LNCaP clone FGC (cell line): ENCODE measurements at places on chromosomes 13 and 19.

GRCh38 chr19:4518345-4519171 lies at the start of gene PLIN4:
TSS of gene PLIN4 (minus strand) at chr19:4518486. CDS start at chr19:4518272, 214 bp downstream.
- no peak for DNase-seq

DNA sequence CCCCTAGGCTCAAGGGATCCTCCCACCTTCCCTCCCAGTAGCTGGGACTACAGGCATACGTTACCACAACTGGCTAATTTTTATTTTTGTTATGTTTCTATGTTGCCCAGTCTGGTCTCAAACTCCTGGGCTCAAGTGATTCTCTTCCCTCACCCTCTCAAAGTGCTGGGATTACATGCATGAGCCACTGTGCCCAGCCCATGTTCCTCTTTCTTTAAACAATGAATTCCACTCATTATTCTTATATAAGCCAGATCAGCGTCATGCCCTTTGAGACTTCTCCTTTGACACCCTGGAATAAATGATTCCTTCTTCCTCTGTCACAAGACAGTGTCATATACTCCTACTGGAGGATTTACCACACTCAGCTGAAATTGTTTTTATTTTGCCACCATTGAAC lies 519.9 kb upstream of the SPRY2 start:
- no peak for DNase-seq

- DNase-seq = no peak
These were observed 175.8 kb downstream of the DCT start for GRCh38 chr13:94303644-94304174.

GRCh38 chr19:13011653-13012389 lies 16.5 kb downstream of the NFIX start:
- DNase-seq = no peak

- no peak for DNase-seq
These were observed 155.5 kb upstream of the VSTM2B start for GRCh38 chr19:29370276-29370675.
